ENCODE measurements at places on chromosomes 12 and 14.

GRCh38 chr12:93916402-93916801, 232.0 kb upstream of the PLXNC1 start:
- DNase-seq: no peak

DNA sequence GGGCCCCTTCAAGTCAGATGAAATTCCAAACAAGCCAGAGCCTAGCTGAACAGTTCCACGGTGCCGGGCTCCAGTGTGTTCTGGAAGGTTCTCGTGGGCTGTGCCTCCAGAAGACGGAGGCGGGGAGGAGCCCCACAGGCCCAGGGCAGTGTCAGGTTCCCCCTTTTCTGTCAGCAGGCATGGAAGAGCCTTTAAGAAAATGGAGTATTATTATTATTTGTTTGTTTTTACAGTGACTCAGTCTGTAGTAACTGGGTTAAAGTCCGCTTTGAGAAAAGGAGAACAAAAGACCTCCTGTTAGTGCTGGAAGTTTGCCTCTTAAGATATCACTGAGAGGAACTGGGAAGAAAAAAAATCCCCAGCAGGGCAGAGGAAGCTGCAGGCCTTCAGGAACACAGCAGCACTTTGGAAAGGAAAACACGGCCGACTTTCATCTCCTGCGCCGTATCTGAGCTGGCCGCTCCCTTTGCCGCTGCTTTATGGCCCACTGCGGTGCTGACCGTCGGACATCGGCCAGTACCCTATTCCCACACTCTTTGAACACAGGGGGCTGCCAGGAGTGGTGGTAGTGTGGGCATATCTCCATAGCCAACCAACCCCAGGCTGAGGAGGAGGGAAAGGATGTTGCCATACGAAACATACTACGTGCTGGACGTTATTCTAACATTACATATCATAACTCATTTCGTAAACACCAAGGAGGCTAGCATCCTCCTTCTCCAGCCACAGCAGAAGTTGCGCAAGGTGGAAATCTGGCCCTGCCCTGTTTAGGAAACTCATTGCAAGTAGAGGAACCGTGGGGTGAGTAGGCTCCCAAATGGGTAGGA, 194.0 kb downstream of the ZFP36L1 start:
- DNase-seq: peak; percentile 89

GRCh38 chr12:103817791-103818190, 23.2 kb downstream of the NT5DC3 start:
- DNase-seq: no peak

DNA sequence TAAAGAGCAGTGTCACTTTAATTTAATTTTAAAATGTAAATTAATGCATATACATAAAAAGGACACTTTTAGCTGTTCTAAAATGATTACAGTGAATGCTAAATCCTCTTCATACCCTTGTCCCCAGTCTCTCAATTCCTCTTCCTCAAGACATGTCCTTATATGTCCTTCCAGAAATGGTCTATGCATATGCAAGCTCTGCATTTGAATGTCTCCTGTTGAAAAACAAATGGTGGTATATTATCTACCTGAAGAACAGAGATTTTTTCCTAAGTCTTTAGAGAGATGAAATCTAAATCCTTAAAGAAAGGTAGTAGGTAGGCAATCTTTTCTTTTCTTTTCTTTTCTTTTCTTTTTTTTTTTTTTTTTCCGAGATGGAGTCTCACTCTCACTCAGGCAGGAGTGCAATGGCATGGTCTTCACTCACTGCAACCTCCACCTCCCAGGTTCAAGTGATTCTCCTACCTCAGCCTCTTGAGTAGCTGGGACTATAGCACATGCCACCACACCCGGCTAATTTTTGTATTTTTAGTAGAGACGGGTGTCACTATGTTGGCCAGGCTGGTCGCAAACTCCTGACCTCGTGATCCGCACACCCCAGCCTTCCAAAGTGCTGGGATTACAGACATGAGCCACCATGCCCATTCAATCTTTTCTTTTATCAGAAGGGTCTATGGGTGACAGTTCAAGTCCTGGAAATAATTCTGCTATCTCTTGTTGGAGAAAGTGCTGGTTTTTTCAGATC, 180.5 kb downstream of the PRKCH start:
- no peak for DNase-seq

- DNase-seq: no peak
Measured at GRCh38 chr12:107704041-107704440, 18.4 kb downstream of the PWP1 start.

DNA sequence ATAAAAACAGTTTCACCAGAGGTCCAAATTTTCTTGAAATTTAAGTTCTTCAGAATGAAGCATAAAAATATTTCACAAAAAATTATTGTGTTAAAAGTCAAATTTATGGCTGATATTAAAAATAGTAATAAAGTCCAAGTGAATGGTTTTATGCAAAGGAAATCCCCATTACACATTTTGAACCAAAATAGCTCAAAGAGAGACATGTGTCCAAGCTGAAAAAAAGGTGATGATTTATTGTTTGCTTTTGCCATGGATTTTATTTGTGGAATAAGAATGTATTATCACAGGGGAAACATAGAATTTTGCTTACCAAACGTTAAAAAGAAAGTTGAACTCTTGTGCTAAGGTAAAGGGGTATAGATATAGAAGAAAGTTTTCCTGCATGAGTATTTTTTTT, 4.6 kb downstream of the FOXG1 start:
- DNase-seq: no peak

DNA sequence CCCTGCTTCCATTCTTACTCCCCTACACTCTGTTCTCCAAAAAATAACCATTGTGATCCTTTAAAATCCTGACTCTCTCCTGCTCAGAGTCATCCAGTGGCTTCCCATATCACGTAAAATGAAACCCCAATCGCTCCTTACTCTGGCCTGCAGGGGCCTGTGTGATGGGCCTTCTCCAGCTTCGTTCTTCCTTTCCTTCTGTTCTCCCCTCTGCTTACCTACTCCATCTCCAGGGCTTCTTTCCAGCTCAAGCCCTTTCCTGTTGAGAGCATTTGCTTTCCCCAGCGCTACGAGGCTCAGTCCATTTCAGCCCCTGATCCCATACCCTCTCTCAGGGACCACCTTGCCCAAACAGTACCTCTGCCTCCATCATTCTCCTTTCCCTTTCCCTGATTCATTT, 144.4 kb upstream of the ARHGAP5 start:
- DNase-seq: no peak

- no peak for DNase-seq
Measured at GRCh38 chr12:23543767-23544166, 405.7 kb downstream of the SOX5 start.

DNA sequence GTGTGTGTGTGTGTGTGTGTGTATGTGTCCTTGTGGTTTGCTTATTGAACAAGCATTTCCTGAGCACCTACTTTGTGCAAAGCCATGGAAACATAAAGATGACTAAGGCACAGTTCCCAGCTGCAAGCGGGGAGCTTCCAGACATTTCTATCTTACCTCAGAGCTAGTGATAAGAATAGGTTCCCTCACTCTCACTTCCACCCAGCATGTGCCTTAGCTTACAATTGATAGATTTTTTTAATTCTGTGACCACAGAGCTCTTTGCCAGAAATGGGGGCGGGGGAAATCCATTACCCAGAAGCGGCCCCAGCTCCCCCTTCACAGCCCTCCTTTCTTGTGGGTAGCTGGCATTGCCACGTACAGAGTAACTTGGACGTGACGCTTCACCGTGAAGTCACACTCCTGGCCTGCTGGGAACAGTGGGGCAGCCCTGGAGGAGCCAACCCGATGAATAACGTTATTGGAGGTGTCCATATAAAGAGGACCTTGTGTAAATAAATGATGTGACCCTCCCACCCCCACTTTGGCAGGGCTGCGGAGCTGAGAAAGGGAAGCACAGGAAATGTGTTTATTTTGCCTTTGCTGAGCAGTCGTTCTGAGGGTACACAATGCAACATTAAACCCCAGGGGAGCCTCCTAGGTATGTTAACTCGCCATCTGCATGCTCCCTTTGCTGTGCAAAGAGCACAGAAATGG, 238.9 kb downstream of the CHST11 start:
- peak; percentile 29 for DNase-seq

DNA sequence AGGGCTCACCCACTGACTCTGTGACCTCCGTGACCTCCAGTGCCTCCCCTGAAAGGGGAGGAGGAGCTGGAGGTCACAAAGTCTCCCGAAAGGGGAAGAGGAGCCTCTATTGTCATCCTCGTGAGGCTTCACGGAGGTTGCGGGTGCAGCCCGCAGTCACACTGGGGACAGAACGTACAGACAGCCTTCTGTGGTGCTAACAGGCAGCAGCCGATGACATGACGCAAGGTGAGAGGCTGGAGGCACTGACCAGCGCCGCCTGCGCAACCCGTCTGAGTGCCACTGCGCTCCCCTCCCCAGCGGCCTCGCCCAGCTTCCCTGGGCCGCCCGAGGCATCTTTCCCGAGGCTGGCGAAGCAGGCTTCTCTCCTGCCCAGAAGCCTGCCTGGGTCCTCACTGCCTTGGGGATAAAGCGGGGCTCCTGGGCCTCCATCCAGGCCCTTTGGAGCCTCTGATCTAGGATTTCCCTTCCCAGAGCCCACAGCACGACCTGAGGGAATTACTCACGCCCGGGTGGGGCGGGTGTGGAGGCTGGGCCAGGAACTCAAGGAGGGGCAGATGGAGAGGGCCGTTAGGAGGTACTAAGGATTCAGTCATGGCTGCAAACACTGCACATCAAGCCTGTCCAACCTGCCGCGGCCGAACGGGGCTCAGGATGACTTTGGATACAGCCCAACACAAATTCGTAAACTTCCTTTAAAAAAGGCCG, 12.3 kb upstream of the LBHD2 start:
- DNase-seq: no peak

- DNase-seq: no peak
Measured at GRCh38 chr14:53692451-53692850, 264.2 kb downstream of the BMP4 start.

DNA sequence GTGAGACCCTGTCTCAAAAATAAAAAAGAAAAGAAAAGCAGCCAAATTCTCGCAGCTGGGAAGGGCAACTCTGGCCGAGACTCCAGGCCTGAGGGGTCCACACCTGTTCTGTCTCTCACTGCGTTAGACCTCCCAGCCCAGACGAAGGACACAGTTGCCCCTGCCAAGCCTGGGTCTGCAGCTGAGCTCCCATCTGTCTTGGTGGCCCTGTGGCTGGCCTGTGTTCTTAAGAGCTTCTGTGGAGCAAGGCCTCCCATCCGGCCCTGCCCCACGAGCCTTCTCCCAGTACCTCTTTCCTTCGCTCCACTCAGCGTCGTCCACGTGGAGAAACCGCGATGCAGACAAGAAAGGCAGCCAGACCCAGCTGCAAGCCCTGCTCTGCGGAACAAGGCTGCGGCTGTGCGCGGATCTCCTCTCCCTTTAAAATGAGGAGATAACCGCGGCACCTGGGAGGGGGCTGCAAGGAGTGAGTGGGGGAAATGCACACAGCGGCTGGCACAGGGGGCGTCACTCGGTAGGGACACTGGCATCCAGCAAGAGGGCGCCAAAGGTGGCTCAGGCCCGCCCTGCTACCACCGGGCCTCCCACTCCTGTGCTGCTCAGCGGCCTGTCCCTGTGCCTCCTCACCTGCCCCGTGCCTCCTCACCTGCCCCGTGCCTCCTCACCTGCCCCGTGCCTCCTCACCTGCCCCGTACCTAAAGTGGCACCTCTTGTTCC, 42.4 kb downstream of the LRRC74A start:
- no peak for DNase-seq

DNA sequence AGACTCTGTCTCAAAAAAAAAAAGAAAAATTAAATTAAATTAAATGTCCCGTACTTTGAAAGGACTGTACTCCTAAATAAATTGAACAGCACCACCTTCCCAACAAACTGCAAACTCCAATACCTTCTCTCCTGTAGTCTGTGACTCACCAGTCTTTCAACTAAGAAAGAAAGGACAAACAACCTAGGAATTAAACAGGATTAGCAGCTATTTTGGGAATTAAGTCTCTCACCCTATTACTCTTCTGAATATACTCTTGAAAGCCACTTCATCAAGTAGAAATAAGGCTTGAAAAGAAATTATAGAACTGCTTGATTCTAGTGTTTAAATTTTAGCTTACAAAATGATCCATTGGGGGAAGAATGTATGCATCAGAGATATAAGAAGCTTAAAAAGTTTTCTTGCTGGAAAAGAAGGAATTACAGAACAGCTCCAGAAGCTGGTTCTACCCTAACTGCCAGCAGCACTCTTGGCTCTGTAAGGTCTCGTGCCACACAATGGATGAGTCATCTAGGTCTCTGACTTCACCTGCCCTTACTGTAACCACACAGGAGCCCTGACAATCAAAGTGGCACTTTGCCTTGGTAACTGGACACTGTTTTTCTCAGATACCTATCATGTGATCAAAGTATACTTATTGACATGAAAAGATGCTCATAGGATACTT, 57.0 kb upstream of the CERS5 start:
- DNase-seq: no peak

GRCh38 chr14:89794096-89794495, 160.4 kb downstream of the EFCAB11 start:
- no peak for DNase-seq

GRCh38 chr12:100610666-100611430, 37.4 kb downstream of the GAS2L3 start:
- no peak for DNase-seq

GRCh38 chr14:55667801-55668200, 87.8 kb downstream of the KTN1 start:
- no peak for DNase-seq

GRCh38 chr12:123934016-123934620, 38.5 kb downstream of the CCDC92 start:
- DNase-seq: no peak

DNA sequence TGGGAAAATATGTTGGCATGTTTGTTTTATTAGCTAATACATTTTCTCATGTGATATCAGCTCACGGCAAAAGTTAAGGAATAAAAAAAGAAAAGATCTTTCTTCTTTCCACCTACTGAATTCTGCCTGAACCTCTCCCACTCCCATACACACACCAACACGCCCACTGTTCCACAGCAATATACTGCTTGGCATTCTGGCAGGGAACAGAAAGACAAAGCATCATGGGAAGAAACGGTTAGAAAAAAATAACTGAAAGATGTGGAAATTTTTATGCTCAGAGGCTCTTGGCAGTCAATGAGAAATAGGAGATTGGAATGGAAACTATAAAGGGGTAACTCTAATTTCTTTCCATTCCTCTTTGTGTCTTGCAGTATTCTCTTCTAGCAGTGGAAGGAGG, 268.5 kb downstream of the FOXG1 start:
- DNase-seq: no peak

DNA sequence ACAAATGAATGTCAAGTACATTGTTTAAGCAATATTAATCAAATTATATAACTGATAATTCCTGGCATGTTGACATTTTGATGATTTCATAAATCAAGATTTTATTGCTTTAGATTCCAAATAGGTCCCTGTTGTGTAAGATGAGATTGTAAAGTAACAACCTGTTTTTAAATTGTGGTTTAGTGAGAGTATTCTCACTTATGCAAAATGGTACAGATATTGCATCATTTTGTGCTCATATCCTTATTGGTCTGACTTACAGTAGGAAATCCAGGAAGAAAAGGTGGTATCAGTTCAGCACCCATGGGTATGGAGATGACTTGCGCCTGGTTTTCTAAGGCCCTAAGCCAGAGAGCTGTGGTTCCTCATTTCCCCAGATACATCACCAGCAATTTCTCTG, 165.5 kb downstream of the KIF21A start:
- DNase-seq: no peak
